ENCODE measurements at places on chromosomes 1 and 21.
A peak's percentile ranks its signal among the peaks of the same experiment; 100 is the strongest.

GRCh38 chr1:226965581-226966440 lies 25.7 kb downstream of the COQ8A start:
- no peak for DNase-seq

DNA sequence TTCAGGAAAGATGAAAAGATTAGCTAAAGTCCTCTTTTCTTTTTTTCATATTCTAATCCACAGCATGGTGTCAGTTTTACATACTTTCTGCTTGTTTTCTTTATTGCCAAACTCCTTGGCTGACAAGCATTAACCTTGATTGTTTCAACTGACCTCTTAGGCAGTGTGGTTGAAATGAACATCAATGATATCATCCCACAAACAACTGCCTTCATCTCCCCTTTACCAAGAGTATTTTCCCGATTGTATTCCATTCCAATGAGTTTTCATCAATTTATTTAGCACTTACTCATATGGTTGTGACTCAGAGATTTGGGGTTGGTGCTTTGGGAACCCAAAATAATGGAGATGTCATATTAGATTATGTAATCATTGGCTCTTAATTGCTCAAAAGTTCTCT lies 71.8 kb downstream of the SPAG17 start:
- no peak for DNase-seq

DNA sequence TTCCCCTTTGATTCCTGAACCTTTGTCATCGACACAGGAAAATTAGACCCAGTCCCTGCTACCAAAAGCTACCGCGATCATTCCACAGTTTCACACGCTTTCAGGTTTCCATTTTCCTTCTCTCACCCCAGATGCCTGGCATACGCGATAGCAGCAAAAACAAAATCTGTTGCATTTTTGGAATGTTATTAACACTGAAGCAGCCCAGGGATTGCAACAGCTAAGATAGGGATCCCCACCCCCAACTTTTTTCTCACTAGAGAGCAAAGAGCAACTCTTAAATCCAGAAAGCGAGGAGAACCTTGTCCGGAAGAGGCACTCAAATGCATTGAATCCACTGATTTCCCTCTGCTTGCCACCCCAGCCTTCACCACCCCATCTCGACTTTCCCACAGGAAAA lies 8.9 kb downstream of the OVAAL start:
- DNase-seq: no peak

GRCh38 chr1:100861379-100861778 lies 33.3 kb downstream of the EXTL2 start:
- no peak for DNase-seq

GRCh38 chr1:162087574-162087973 lies 18.1 kb downstream of the NOS1AP start:
- no peak for DNase-seq

DNA sequence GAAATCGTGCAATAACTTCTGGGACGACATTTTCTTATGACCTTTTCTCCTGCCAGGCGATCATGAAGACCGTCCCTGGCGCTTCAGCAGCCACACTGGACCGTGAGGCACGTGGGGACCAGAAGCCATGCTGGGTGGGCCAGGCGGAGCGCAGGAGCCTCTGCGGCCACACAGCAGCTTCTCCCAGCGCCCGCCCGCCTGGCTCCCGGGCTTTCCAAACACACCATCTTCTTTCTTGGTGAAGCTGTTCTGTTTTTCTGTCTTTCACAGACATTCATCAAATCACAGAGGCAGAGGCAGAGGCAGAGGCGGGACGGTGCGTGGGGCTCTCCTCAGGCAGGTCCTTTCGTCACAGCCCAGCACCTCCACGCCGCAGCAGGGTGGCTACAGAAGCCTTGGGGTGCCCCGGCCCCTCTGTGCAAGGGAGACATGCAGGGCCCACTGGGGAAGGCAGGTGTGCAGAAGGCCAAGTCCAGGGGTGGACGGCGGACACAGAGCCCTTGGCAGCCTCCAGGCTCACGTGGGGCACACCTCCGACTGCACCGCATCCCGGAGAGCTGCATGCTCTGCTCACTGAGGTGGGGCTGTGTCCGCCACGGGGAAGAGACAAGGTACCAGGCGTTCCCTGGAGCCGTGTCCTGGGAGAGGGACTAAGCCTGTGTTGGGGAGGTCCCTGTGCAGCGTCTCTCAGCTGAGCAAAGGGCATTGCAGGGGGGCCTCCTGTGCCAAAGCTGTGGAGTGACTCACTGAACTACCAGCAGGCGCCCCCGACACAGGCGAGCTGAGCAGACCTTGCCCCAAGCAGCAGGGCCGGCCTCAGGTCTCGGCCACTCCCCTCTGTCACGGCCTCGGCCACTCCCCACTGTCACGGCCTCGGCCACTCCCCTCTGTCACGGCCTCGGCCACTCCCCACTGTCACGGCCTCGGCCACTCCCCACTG lies 2.6 kb upstream of the TMEM240 start:
- no peak for DNase-seq

GRCh38 chr21:44428281-44428960 lies 26.9 kb upstream of the LRRC3 start:
- peak; percentile 53 for DNase-seq

GRCh38 chr21:43275421-43276211 lies 106.8 kb downstream of the CRYAA start:
- DNase-seq: peak; percentile 28

DNA sequence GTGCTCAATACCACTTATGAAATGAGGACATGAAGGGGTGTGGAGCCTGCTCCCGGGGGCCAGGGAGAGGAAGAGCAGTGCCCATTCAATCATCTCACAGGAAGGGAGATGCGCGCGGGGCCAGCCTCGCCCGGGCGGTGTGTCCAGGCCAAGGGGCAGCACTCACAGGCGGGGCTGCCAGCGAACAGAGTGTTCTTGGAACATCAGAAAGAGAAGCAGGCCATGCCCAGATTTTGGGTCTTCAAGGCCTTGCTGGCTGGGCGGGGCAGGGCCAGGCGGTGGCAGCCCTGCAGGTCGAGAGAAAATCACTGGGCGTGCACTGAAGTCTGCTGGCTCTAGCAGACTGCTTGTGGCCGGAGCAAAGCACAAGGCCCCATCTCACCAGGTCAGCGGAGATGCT lies 168.6 kb downstream of the PRDM16 start:
- no peak for DNase-seq

- no peak for DNase-seq
Observed at GRCh38 chr1:91564888-91565701, 64.4 kb downstream of the CDC7 start.

- peak; percentile 87 for DNase-seq
Observed at GRCh38 chr1:6245086-6245868, 1.3 kb downstream of the HES3 start.

GRCh38 chr1:31422505-31423319 lies 9.7 kb downstream of the SERINC2 start:
- peak; percentile 80 for DNase-seq

- no peak for DNase-seq
Observed at GRCh38 chr1:3399732-3400131, 54.7 kb upstream of the ARHGEF16 start.

- DNase-seq: no peak
Observed at GRCh38 chr1:230855886-230856285, 12.4 kb downstream of the C1orf198 start.
